Urinary bladder (tissue), 4 donors: ENCODE measurements at places on chromosomes 4 and X. TPM values are rescaled to one million over a fixed set of nuclear protein-coding genes. Genes with fewer than 3 reads are reported as not detected.

Gene GPM6B
- total RNA-seq = 47.2 TPM

- DNase-seq = no peak
These were observed 127.6 kb upstream of the MID1 start for GRCh38 chrX:10747975-10748374.

- no peak for DNase-seq
These were observed 138.3 kb upstream of the USP38 start for GRCh38 chr4:143046454-143046853.

Gene IBSP
- total RNA-seq = not detected

Gene PRSS12
- total RNA-seq = 34.7 TPM

- DNase-seq = no peak
These were observed 86.0 kb downstream of the PCYT1B start for GRCh38 chrX:24561121-24561520.

Gene CENPVL1
- total RNA-seq = not detected

DNA sequence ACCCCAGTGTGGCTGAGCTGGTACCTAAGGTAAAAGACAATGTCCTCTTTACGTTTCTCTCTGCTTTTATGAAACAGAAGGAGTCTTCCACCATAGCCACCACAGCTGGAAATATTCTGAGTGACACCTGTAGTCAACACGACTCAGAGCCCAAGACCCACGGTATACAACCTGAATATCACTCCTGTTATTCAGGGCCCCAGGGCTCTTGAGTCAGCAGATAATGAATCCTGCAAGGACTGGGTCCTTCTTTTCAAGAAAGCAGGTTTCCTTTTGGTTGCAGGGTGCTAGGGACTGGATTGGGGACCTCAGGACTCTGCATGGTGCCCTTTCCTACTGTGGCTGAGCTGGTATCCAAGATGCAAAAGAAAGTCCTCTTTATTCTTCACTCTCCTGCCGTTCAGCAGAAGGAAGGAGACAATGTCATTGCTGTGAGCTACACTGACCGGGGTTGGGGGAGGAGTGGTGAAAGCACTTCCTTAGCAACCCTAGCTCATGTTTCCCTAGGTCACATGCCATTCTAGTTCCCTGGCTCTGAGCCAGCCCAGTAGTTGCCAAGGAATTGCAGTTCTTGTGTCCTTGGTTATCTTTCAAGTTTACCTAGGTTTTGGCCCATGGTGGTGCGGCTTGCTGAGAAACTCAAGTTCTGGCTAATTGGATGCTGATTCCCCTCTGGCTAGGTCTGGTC lies 23.7 kb upstream of the UNC5C start:
- no peak for DNase-seq

Gene DKK2
- total RNA-seq = 27.3 TPM

Gene NAP1L5
- total RNA-seq = 19.4 TPM

DNA sequence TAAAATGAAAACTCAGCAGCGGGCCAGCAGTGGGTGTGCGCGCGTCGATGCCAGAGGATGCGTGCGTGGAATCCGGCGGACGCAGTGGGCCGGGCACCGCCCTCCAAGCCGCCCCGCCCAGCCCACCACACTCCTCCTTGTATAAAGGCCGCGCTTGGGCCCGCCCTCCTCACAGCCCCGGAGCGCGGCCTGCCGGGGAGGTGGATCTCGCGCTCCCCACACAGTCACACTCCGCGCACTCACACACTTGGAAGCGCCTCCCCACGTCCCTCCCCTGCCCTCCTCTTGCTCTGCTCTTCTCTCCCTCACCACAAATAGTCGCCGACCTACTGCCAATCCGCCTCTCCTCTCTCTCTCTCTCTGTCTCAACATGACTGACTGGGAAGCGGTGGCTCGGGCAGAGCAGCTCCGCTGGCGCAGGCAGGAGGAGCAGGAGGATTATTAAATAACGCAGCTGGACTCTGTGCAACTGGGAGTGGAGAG lies at the start of gene CCSER1:
CCSER1 (plus strand) TSS at position 172 of the 483 bp plus-strand sequence.
- peak; percentile 52 for DNase-seq

DNA sequence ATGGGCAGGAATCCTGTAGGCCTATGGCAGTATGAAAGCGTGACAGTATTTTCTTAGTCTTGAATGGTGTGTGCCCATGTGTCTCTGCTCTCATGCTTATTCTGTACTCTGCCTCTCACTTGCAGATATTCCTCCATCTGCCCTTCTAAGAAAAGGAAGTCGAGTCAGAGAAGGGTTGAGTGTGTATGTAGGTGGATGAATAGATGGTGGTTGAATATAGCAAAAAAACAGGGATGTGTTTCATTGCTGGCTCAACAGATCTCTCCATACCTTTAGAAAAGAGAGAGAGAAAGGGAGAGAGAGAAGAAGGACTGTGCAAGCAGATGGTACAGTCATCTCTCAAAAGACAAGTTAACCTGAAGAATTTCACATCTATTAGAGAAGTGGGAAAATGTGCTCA lies 381.5 kb downstream of the FBXW7 start:
- DNase-seq = no peak

DNA sequence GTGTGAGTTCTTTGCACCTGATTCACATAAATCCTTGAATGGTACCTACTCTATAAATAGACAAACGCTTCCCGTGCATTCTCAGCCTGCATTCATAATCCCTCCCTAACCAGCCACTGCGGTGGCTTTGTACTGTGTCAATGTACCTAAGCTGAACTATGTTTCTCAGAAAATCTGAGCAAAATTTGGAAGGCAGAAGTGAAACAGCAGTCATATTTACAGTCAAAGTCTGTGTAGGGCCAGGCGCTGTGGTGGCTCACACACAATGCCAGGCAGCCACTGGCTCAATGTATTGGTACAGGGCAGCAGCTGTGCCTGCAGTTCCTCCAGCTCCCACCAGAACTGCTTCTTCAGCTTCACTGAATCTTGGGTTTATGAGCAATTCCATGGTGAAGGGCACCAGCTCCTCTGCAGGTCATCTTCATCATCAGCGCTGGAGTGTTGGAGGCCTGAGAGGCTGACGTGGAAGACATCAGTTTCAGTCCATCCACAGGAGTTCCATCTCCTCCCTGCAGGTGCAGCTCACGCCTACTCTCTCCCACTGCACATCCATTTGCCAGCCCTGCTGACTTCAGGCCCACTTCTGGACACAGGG lies 32.3 kb upstream of the IRF2 start:
- no peak for DNase-seq

Gene PPBP
- total RNA-seq = 6.5 TPM

- DNase-seq = no peak
These were observed 1.4 kb downstream of the RWDD4 start for GRCh38 chr4:183657564-183657963.
